ENCODE measurements at places on chromosomes 11 and 22.

DNA sequence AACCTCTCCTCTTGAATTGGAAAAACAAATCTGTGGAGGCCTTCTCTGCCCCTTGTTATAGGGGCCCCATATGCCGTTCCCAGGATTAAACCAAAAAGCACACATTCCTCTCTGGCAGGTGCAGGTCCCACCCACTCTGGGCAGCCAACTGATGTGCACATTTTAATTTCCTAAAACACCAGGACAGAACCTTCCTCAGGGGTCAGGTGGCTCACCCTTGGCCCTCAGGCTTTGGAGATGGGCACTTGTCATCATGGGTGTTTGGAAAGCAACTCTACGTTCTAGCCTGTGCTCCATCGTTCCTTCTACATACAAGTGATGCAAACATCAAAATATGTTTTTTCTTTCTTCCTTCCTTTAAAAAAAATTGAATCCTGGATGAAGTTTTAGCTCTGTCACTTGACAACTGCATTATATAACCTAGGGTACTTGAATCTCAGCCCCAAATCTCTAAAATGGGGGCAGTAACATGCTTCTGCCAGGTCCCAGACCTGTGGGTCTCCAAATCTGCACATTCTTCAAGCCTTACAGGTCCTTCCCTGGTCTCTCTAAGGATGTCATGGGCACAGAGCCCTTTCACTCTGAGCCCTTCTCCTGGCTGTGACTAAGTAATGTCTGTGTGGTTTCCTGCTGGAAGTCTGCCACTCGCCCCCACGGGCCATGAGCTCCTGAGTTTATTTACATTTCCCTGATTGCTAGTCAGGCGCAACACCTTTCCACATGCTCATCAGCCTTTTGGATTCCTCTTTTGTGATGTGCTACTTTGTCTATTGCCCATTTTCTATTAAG lies 43.8 kb downstream of the KCNQ1OT1 start:
- no peak for DNase-seq

DNA sequence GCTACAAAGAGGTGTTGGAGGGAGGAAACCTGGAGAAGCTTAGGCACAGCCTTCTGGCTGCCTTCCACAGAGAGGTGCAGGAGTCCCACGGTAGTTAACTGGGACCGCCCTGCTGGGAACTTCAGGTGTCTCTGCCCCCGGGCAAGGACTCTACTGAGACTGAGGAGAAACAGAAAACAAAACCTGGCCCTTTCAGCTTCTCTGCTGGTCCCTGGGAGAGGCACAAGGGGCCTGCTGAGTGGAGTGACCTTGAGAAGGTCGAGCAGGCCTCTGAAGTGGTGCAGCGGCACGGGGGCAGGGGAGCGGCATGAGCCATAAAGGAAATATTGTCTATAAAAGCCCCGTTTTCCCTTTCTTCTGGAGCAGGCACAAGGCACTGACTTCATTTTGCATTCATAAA lies 38.9 kb downstream of the NTM start:
- no peak for DNase-seq

- DNase-seq: no peak
These were observed 22.4 kb upstream of the MPPED2 start for GRCh38 chr11:30608534-30608933.

GRCh38 chr11:65660038-65660437 lies 2.7 kb downstream of the RELA start:
- no peak for DNase-seq

DNA sequence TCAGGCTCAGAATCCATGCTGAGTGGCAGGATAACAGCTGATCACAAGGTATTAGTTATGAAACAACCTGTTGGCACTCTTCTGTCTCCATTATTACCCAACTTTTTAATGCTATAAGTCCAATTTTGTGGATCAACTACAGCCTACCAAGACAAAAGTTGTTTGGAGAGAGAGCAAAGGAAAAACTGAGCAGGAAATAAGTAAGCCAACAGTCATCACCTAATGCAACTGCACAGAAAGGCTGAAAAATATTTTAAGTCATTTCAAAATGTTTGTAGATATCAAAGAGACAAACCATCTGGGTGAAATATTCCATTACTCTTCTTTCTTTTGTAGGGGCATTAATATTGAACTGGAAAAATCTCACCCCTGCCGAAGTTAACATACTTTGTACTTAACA lies 41.6 kb downstream of the FDX1 start:
- no peak for DNase-seq

DNA sequence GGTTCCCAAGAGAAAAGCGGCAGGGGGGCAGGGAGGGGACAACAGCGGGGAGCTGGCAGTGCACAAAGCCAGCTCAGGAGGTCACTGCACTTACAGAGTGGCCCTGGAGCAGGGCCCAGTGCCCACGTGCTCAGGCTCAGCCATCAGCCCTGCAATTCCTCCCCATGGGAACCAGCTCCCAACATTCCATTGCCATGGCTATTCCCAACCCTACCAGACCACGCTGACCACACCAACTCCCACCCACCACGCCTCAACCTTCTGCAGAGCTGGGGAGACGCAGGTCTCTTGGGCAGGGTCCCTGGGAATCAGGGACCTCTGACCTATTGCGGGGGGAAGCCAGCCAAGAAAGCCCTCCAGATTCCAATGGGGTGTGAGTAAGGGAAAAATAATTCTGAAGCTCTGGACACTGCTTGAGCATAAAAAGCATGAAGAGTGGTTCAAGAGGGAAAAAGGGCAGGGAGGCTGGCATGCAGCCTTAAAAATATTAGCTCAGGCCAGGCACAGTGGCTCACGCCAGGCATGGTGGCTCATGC lies 38.3 kb upstream of the TFIP11 start:
- DNase-seq: no peak

GRCh38 chr11:128331317-128331716 lies 256.0 kb downstream of the ETS1 start:
- no peak for DNase-seq

DNA sequence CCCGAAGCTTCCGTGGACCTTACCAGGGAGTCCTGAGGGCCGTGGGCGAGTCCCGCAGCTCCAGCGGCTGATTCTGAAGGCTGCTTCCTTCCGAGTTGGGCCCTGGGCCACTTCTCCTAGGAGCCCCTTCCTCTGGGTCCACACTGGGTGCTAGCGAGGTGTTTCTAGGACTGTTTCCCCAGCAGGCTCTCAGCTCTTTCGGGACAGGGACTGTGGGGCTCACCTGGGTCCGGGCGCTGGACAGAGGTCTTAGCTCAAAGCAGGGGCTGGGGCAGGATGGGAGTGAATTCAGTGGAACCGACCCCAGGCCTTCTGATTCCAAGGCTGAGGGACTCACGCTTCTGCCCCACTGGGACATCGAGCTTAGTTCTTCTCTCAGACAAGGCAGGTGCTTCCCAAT lies 29.3 kb upstream of the CSNK1E start:
- DNase-seq: no peak

- DNase-seq: no peak
These were observed 57.1 kb upstream of the TCF20 start for GRCh38 chr22:42327462-42328129.

GRCh38 chr11:104652996-104653395 lies 245.3 kb downstream of the CASP12 start:
- DNase-seq: no peak

DNA sequence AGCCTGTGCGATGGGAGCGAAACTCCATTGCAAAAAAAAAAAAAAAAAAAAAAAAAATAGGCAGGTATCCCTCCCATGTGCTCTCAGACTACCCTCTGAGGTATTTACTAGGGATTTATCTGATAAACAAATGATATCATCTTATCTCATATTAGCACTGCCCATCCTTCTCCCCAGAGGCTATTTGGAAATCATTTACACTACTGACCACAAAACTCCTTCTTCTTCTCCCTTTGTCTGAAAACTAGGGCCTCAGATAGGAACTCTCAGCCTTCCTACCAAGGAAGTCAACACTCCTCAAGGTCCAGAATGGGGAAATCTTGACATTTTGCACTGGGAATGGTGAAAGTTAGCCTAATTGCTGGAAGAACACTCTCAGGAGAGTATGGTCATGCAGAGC lies 46.4 kb downstream of the LARGE2 start:
- no peak for DNase-seq

- DNase-seq: no peak
These were observed 25.5 kb upstream of the ACR start for GRCh38 chr22:50712341-50713007.

DNA sequence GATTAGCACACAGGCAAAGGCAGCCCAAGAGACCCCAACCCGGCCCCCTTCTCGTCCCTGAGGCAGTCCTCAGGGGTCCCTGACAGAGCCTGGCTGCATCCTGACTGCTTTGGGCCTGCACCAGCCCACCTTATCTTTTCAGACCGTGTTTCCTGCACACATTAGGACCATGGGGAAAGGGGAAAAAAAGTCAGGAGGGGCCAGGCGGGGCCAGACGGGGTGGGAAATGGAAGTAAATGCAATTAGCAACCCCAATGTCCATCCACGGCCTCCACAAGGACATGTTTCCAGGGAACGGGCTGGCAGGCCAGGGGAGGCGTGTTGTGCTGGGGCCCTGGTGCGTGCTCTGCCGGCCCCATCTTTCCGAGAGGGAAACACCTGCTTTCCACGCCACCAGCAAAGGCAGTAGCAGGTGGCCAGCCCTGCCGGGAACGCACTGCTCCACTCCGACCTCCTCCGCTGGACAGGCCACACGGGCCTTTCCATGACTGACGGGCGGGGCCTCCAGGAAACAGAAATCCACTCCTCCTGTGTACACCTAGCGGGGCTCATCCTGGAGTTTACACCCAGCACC lies 7.4 kb downstream of the EHD1 start:
- DNase-seq: no peak

DNA sequence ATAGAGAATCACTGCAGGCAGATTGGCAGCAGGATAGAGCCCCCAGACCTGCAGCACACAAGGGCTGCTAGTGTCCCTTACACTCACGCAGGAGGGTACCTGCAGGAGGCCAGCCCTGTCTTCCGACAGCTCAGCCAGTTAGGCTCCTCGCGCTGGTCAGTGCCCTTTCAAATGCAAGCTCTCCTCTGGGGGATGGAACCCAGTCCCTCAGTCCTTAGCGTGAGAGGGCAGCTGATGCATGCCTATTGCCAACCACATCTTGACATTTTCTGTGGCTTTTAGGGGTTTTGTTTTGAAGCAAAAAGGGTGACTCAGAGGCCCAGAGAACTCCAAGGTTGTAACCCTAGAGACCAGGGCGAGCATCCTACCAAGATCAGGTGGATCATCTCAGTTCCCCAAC lies 40.0 kb downstream of the WNT11 start:
- no peak for DNase-seq

GRCh38 chr22:26226538-26227297 lies 57.5 kb downstream of the SEZ6L start:
- DNase-seq: no peak

- DNase-seq: no peak
These were observed 192.8 kb downstream of the PGR start for GRCh38 chr11:100936781-100937180.

- DNase-seq: no peak
These were observed 94.6 kb downstream of the C11orf58 start for GRCh38 chr11:16833026-16833425.

DNA sequence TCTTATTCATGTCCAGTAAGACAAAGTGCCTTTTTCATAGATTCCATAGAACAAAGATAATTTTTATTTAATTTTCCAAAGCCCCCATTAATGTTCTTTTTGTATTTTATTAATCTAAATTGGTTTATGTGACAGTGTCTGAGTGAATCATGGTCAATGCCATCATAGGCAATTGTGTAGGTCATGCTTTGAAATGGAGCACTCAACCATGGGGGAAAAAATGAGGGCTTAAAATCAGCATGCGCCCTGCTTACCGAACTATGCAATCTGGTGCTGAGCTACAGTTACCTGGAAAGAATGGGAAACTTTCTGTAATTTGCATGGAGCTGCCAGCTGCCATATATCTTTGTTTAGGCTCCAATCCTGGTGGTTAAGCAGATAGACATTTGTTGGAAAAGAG lies 28.4 kb upstream of the RAB38 start:
- no peak for DNase-seq

GRCh38 chr22:39353346-39353745 lies 3.6 kb downstream of the SYNGR1 start:
- DNase-seq: no peak

- DNase-seq: no peak
These were observed 299.7 kb downstream of the TBC1D22A start for GRCh38 chr22:47062126-47062525.

- no peak for DNase-seq
These were observed 456 bp upstream of the SPI1 start for GRCh38 chr11:47378836-47379170.

GRCh38 chr22:19674129-19674928 lies 40.0 kb upstream of the SEPTIN5 start:
- DNase-seq: no peak

DNA sequence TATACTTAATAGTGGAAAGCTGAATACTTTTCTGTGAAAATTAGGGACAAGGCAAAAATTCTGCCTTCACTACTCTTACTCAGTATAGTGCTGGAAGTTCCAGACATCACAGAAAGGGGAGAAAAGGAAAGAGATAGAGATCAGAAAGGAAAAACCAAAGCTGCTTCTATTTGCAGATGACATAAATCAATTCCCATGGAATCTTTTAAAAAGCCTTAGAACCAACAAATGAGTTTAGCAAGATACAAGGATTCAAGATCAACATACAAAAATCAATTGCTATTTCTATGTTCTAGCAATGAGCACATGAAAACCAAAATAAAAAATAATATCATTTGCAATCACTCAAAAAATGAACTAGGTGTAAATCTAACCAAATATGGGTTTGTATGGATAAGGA lies 16.2 kb upstream of the CLDN5 start:
- no peak for DNase-seq

DNA sequence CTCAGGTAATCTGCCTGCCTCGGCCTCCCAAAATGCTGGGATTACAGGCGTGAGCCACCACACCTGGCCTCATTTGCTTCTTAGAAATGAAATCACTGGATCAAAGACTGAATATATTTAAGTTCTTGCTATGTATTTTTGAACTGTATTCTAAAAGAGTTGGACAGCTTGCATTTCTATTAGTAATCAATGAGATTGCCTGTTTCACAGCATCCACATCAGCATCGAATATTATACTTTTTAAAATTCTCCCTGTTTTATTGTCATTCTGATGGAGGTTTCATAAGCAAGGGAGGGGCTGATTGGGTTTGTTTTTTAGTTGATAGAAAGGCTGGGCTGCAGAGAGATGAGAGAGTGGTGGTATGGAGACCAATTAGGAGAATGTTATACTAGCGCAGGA lies 68.7 kb upstream of the CREB3L1 start:
- DNase-seq: no peak

GRCh38 chr11:43567396-43567975 lies 113.1 kb upstream of the HSD17B12 start:
- DNase-seq: no peak

DNA sequence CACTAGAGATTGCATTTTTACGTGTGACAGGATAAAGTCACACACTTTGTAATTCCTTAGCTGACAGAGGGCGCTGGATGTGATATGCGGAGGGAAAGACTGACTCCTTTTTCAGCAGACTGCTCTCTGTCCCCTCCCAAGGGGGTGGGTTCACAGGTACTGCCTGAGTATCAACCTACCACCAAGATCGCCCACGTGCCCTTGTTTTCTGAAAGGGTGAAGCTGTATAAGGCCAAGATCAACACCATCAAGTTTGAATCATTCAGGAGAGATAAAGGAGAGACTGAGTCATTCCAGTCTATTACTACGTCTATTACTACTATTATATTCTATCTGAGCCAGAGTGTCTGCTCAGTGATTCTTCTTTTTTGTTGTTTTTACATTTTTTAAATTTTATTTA lies 30.7 kb downstream of the BUD13 start:
- DNase-seq: no peak

Measured in stimulated activated CD4-positive, alpha-beta T cell treated with anti-CD3 and anti-CD28 coated beads, Interleukin-4, amount 100 ng/mL, for 48 hours (primary cell).